ENCODE measurements at places on chromosomes 13 and 19.
A peak's percentile ranks its signal among the peaks of the same experiment; 100 is the strongest.

GRCh38 chr13:59641261-59641660, 522.5 kb downstream of the DIAPH3 start:
- no peak for DNase-seq

DNA sequence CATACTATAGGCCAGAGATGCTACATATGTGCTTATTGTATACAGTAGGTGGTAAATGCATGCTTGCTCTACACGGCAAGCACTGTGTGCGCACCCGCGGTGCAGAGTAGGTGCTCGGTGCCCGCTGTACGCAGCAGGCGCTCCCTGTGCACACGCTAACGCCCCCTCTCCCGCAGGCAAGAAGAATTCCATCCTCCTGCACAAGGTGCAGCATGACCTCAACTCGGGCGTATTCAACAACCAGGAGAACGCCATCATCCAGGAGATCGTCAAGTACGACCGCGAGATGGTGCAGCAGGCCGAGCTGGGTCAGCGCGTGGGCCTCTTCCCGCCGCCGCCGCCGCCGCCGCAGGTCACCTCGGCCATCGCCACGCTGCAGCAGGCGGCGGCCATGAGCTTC, 17.7 kb downstream of the POLRMT start:
- no peak for DNase-seq

DNA sequence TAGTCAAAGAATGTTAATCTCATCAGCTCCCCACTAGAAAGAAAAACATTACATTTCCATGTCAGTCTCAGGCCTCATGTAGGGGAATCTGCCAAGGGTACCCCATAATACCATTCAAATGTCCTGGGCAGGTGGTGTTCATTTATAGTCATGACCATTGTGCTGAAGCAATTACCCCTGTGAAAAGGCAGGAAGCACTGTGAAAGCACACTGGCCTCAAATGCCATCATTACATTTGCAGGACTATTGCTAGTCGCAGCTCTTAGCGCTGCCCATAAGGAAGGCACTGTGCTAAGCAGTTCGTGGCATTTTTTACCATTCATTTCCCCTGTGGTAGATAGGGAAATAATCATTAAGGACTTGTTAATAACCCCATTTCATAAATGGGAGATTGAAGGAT, 109.0 kb downstream of the LHFPL6 start:
- no peak for DNase-seq

DNA sequence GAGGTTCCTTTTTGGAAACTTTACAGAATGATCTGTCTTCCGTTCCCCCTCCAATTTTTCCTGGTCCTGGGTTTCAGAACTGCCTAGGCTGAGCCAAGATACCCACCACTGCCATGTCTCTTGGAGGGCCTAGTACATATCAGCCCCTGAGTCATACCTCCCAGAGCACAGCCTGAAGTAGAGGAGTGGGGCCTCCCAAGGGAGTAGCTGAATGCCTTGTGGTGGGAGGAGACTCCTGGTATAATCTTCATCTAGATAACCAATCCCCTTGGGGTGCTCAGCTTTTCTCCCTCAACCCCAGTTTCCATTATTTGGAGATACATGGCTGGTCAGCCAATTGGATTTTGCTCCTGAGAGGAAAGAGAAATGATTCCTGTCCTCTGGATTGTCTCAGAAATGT, 30.3 kb downstream of the ZNF763 start:
- DNase-seq: no peak

DNA sequence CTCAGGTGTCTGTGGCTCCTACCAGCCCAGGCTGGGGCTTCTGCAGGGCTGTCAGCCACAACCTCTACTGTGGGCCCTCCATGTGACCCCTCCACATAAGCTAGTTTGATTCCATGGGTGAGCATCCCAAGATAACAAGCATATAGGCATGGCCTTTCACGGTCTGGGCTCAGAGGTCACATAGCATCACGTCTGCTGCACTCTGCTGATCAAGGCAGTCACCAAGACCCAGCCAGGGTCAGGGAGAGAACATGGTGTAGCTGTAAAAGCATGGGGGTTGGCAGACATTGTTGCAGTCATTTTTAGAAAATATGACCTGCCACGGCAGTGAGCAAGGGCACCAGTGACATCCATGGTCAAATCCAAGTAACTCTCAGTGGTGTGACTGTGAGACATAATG, 698.8 kb downstream of the UQCRFS1 start:
- DNase-seq: no peak

GRCh38 chr19:10286803-10287737, at the start of gene ICAM4:
Gene ICAM4 (plus strand): TSS chr19:10286955. CDS start chr19:10287013, 58 bp downstream.
- DNase-seq: no peak

DNA sequence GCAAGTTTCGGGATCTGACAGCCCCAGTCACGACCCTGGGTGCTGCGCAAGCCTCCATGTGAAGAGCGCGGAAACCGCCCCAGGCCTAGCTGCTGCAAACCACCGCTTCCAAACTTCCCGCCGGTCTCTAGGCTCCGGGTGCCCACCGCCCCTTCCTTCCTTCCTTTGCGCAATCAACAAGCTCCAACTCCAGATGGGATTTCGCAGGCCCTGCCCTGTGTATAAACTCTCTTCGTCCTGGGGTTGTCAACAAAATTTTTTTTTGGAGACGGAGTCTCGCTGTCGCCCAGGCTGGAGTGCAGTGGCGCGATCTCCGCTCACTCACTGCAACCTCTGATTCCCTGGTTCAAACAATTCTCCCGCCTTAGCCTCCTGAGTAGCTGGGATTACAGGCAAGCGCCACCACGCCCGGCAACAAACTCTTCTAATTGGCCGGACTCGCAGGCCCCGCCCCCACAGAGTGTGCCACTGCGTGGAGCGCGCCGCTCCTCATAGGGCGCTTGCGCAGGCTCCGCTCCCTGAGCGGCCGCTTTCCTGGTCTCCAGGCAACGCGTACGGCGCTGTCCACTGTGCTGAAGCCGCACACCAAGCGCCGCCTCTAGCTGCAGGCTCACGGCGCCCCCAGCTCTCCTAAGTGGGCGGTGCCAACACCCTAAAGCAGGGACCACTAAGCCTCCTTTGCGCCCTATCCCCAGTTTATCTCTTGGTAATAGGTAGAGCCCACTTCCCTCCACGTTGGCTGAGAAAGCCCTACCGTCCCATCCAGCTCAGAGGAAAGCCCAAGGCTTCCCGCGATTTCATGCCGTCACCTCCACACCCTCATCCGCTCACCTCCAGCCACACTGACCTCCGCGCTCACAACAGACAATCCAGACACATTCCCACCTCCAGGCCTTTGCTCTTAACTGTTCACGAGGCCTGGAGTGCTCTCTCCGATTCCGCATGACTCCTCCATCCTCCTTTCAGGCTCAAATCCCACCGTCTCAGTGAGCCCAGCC, 5.5 kb upstream of the QTRT1 start:
- peak; percentile 64 for DNase-seq

DNA sequence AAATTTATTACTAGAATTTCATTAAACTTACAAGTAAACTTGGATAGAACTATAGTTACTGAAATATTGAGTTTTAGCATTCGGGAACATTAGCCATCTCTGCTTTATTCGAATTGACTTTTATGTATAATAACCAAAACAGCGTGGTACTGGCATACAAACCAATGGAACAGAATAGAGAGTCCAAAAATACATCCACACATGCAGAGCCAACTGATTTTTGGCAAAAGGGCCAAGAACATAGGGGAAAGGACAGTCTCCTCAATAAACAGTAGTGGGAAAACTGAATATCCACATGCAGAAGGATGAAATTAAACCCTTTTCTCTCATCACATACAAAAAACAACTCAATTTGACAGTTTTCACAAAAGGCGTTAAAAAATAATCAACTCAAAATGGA, 84.3 kb downstream of the EPSTI1 start:
- no peak for DNase-seq

DNA sequence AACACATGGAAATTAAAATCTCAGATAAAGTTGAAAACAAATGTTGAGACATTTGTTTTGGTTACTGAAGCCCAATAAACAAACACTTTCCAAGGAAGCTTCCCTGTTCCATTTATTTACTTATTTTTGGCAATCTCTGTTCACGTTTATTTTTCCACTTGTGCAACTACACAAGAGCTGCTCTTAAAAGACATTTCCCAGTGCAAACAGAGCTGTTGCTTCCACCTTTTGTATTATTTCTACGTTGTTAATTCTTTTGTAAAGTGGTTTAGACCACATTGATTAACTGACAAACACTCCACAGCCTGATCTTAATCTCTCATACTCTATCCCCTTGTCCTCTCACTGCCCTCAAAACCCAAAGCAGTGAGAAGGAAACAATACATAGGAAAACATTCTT, 757.6 kb downstream of the LIG4 start:
- DNase-seq: no peak

- DNase-seq: peak; percentile 15
These were observed 19.9 kb downstream of the ZSWIM9 start for GRCh38 chr19:48190288-48190884.

DNA sequence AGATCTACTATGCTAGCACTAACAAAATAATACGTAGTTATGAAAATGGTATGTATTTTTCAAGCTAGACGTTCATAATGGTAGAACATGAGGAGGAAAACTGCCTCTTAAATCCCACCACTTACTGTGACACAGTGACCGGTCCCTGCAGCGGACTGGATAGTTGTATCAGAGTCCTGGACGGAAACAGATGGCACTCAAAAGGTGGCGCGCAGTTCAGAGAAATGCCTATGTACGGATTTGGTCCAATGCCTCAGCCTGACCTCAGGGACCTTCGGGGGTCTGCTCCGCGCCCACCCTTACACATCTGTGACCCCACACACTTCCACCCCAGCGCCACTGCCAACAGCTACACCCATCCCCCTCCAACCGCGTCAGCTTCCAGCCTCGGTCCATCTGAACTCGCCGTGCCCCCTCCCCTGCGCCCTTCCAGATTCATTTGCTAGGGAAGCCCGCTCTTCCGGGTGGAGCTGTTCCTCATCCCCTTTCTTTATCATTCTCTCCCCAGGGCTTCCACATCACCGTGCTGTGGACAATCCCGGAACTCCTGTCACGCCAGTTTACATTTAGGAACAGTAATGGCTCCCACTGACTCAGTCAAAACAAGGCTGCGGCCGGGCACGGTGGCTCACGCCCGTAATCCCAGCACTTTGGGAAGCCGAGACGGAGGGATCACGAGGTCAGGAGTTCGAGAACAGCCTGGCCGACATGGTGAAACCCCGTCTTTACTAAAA, 792 bp upstream of the LENG8 start:
- DNase-seq: no peak

All from activated CD4-positive, alpha-beta T cell treated with anti-CD3 and anti-CD28 coated beads, Interleukin-2, amount 50 U/mL, for 24 hours (primary cell).